Amygdala (tissue), 56 donors: ENCODE measurements at places on chromosomes 2 and 18.

GRCh38 chr2:150860301-150860700, 372.8 kb upstream of the RND3 start:
- DNase-seq: no peak

- DNase-seq: no peak
These were observed 22.1 kb downstream of the KIF1A start for GRCh38 chr2:240797914-240798313.

- no peak for DNase-seq
These were observed 186.0 kb downstream of the CAMKMT start for GRCh38 chr2:44547718-44548117.

DNA sequence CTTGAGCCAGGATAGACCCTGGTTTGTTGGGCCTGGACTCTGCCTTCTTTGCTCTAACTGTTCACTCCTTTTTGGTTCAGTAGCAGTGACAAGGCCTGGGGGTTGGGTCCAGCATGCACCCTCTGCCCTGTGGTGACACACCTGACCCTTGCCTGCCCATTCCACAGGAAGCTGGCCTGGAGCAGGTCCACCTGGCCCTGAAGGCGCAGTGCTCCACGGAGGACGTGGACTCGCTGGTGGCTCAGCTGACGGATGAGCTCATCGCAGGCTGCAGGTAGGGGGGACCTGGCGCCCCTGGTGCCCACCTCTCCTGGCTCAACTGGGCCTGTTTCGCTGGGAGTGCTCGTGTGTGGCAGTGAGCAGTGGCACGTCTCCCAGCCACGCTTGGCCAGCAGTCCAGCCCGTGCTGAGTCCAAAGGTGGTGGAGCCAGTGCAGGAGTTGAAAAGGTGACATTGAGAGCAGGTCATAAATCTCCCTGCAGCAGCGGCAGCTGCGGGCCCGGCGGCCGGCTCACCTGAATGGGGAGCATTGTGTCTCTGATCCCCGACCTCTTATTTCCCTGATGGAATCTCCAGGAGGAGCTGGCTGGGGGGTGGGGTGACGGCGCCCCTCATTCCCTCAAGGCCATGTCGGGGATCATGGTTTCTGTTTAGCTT, 102.6 kb downstream of the DYSF start:
- no peak for DNase-seq

- DNase-seq: no peak
These were observed 73.5 kb upstream of the ASB18 start for GRCh38 chr2:236337465-236338325.

- no peak for DNase-seq
These were observed 33.2 kb downstream of the SLC38A11 start for GRCh38 chr2:164922134-164922533.

GRCh38 chr2:239379641-239380170, 21.1 kb downstream of the HDAC4 start:
- DNase-seq: no peak

- DNase-seq: no peak
These were observed 365.5 kb upstream of the ID2 start for GRCh38 chr2:8316356-8316755.

- no peak for DNase-seq
These were observed 565.6 kb downstream of the TMEM182 start for GRCh38 chr2:103327386-103327785.

- no peak for DNase-seq
These were observed 56.5 kb downstream of the TTC39C start for GRCh38 chr18:24071029-24071428.

GRCh38 chr2:54455563-54456361, at the start of gene SPTBN1:
Gene SPTBN1 (plus strand): TSS chr2:54456327. CDS start chr2:54526419, 70,092 bp downstream.
- DNase-seq: peak; percentile 93

DNA sequence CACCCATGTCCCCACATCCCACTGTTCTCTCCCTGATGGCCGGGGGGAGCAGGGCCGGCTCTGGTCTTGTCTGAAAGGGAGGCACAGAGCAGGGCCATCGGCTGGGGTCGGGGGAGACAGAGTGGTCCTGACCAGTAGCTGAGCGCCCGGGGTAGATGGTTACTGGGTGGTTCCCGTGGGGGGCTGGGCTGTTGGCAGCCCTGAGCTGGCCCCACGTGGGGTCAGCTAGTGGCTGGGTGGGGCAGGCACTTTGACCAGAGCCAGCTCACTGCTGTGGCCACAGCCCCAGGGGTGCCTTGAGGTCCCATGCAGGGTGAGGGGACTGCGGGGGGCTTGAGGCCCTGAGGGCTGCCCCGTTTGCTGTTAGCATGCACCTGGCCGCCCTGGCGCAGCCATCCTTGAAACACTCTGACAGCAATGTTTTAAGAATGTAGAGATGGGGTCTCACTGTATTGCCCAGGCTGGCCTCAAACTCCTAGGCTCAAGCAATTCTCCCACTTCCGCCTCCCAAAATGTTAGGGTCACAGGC, 12.3 kb upstream of the NEU4 start:
- DNase-seq: no peak

DNA sequence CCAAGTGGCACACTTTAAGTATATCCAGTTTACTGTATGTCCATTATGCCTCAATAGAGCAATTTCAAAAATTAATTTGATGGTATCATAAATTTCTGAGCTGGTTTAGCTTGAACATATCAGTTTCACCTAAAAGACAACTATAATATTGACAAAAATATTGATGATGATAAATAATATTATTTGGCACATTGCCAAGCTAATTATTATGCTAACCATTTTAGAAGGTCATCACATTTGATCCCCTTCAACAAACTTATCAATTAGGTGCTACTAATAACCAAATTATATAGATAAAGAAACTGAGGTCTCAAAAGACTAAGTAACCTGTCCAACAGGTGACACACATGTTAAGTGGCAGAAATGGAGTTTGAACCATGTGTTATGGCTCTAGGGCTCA, 26.9 kb upstream of the UBE2E3 start:
- no peak for DNase-seq

DNA sequence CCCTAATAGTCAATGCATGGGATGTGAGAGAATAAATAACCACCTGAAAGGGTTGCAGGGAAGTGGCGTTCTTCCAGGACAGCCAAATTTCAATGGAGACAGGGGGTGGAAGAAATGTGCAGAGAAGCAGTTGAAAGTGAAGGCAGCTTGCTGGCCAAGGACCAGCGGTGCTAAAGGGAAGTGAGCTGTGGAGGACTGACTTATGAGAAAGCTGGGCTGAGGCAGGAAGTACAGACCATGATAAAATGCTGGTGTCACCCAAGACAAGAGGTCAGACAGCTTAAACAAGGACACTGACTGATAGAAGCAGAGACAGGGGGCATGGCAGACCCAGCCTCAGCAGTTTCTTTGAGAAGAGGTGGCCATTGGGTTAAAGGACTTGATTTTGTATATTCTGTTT, 106.7 kb downstream of the DTNB start:
- no peak for DNase-seq

DNA sequence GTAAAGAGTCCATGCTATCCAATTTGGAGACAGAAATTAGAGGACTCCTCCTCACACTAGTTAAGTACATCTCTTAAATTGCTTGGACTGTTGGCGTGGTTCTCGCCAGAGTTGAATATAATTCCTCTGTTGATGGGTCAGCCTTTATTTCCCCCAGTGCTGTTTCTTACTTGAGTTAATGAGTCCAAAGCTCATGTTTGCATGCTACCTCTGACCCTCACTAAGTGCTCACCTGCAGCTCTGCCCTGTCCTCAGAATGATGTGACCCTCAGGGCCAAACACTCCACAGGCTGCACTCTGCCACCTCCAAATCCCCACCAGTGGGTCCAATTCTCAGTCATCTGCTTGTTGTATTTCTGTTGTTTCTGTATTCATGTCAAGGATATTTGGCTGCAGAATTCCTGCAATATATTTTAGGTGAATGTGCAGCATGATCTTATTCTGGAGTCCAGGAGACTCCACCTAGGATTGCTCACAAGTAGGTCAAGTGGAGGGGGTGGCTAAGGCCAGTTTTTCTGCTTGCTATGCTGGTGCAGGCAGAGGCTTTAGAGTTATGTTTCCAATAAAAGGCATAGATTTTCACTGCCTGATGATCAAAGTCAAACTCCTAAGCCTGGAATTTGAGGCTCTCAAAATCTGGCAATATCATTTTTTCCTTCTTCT, 37.8 kb downstream of the RDH14 start:
- DNase-seq: no peak

DNA sequence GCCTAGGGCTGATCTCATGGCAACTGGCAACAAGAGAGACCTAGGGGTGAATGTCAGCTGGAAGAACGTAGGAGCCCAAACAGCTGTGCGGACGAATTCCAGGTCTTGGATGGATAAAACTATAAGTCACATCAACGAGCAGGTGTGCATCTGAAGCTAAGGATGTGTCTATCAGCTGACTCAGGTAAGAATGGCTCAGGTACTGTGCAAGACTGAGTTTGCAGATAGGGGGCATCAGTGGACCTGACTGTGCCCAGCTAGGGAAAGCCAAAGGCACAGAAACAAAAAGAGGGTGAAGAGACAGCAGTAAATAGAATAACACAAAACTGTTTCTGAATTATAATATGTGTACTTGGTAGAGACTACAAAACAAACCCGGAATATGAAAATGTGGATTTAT, 357.3 kb downstream of the ZEB2 start:
- DNase-seq: no peak

GRCh38 chr2:221334481-221335218, 237.5 kb downstream of the EPHA4 start:
- DNase-seq: no peak

DNA sequence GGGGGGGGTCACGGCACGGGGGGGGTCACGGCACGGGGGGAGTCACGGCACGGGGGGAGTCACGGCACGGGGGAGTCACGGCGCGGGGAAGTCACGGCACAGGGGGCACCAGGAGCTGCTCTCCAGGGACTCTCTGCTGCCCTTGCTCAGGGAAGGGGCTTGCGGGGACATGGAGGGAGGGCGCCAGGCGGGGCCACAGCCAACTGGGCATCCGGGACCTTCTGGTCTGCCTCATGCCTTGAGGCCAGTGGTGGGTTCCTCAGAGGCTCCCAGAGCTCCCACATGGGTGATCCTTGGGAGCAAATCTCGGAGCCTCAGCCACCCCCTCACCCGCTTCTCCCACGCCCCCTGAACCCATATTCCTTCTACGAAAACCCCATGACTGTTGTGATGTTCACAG, 55.8 kb upstream of the TMEM18 start:
- no peak for DNase-seq

- DNase-seq: no peak
These were observed 50.0 kb downstream of the TRPM8 start for GRCh38 chr2:233967164-233967563.

DNA sequence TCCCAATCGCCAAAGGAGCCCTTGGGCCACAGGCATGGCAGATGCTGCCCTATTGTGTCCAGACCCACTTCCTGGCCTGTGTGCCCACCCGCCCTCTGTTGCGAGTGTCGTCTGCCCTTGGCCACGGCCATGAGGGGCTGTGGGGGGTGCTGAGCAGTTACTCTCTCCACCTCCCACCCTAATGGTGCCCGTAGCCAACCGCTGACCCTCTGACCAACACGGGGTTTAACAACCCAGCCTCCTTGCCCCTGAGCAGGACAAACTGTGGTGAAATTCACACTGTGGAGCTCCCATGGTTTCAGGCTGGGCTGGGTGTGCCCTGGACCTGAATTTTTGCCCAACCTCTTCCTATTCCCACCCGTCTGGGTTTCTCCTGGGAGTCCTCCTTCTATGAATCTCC, 145.7 kb upstream of the HDAC4 start:
- no peak for DNase-seq

DNA sequence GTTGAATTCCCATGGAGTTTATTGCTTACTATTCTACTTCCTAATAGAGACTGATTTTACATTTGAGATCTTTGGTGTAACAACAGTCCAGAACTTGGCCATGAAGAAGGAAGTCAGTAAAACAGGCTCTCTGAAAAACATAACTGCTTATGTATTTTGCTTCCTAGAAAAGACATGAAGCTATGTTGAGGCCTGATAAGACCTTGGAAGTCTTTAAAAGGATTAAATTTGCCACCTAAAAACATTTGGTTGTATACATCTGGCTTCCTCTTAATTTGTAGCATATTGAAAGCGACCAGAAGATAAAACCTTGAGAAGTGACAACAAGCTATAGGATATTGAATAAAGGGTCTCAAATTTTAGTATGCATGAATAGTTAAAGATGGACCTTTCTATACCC, 36.4 kb downstream of the PTRHD1 start:
- DNase-seq: no peak

- no peak for DNase-seq
These were observed 288.9 kb upstream of the LYPD1 start for GRCh38 chr2:132958887-132959286.

GRCh38 chr2:241386519-241386918, 30.4 kb downstream of the FARP2 start:
- no peak for DNase-seq

GRCh38 chr18:55425698-55426097, 162.3 kb downstream of the TCF4 start:
- DNase-seq: no peak

DNA sequence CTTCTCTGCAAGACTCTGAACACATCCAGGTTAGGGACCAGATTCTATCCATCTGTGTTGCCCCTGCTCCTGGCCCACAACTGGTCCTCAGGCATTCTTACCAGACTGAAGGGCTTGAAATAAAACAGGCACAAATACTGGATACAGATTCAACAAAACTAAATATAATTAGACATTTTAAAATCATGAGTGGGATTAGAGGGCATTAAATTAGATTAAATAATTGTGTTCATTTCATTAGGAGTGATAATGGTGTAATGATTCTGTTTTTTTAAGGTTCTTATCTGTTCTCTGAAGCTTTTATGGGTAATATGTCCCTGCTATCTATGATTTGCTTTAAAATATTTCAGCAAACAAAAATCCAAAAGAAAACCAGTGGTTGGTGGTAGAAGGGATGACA, 226.5 kb downstream of the IRS1 start:
- DNase-seq: no peak

DNA sequence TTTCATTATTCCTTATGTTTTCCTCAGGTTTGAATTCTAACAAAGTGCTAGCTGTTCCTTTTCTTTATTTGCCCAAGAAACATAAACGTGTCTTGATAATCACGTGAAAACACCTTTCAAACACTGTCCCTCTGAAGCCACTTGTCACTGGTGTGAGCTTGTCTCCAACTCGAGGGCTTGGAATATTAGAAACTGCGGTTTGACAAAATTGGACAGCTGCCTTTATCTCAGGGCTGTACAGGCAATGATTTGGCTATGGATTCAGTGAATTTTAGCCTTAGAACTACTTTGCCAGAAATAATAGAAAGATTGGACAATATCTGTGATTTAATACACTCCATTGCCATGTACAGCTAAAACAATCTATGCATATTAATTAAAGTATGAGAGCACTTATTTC, 763.0 kb upstream of the ACVR2A start:
- DNase-seq: no peak

- DNase-seq: no peak
These were observed 22.1 kb upstream of the CNOT11 start for GRCh38 chr2:101230541-101231001.

- no peak for DNase-seq
These were observed 46.4 kb upstream of the REEP1 start for GRCh38 chr2:86383844-86384243.
